ENCODE measurements at places on chromosomes 7 and 10.
A peak's percentile ranks its signal among the peaks of the same experiment; 100 is the strongest.

- DNase-seq = no peak
Observed at GRCh38 chr10:48330269-48330668, 23.8 kb downstream of the MAPK8 start.

GRCh38 chr7:151871904-151872303 is 5.0 kb downstream of the PRKAG2 start:
- DNase-seq = no peak

- DNase-seq = no peak
Observed at GRCh38 chr7:137772748-137773147, 74.0 kb downstream of the DGKI start.

- DNase-seq = no peak
Observed at GRCh38 chr10:126671402-126671975, 996 bp upstream of the C10orf90 start.

DNA sequence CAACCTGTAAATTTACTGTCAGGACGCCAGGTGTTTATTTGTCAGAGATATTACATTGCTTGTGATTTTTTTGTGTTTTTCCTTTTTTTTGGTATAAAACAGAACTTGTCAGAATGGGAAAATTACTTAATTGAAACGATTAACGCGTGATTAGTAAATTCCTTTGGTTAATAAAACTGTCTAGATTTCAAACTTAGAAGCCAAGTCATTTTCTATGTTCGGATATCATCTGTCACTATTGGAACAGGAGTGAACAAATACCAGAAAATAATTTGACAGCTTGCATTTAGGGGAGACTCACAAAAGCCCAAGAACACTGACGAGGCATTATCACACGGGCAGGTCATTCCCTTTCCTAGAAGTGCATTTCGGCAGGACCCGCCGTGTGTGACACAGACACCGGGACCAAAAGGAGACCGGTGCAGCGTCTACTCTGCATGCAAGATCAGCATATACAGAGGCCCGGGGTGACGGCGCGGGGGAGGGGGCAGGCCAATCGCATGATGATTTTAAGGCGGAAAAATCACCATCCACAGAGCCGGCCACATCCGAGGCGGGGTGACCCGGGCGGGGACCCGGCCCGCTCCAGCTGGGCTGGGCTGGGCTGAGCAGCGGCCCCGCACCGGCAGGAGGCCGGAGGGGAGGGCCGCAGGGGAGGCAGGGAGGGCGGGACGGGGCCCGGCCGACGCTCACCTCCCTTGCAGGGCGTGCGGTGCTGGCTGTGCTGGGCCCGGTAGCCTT is 841 bp downstream of the GLUD1 start:
- peak; percentile 27 for DNase-seq

DNA sequence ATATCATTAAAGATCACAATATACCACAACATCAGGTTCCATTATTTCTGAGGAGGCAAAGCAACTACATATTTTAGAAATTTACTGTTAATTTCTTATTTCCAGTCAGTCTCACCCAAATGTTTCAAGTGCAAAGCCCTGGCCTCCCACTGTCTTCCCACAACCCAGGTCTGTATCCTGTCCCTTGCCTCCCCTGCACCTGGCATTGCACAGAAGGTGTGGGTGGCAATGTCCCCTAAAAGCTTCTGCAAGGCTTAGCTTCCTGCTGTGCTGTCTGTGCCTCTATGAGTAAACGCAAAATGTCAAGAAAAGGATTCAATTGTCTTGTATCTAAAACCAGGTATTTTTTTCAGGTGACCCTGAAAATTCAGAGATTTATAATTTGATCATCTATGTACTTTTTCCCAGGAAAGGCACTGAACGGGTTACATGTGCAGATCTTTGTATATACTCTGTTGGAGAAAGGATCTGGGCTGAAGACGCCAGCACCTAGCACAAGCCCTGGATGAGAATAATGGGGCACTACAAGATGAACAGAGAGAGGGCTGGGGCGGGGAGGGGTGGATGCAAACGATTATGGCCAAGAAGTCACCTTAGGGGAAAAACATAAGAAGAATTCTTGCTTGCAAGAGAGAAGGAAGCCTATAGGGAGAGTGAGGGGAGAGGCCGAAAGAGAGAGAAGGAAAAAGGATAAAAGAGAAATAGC is 3.1 kb upstream of the ANTXRL start:
- no peak for DNase-seq

DNA sequence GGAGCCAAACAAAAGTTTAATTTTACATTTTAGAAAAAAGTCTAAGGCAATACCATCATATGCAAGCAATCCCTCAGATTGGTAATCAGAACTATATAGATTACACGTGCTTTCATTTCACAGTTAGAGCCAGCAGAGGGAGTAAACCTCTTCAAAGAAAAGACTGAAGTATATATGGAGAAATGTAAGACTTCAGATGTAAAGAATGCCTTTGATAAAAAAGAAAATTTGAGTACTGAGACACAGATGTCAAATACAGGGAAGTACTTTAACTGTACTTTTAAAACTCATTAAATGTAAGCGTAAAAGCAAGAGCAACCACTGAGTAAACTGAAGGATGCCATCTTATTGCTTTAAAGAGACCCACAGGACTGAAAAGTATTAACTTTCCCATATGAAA is 101.4 kb upstream of the FAM133B start:
- DNase-seq = no peak

DNA sequence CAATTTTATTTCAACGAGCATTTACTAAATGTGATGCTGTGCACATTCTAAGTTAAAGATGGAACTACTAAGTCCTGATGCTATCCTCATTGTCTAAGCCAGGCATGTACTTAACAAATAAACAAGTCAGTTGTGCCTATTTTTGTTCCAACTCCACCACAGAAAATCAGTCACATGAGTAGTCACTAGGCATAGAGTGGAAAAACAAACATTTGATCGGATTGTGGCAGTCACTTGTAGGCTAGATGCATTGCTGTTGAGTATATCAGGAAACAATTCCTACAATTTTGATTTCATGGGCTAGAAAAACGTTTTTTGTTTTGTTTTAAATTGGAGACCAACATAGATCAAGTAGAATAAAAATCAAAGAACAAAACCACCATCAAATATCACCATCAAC is 177.6 kb upstream of the SLC25A13 start:
- no peak for DNase-seq

- DNase-seq = no peak
Observed at GRCh38 chr10:118793545-118793944, 38.8 kb upstream of the CACUL1 start.
